Effector CD8-positive, alpha-beta T cell (primary cell): ENCODE measurements at places on chromosomes 3 and 15.

DNA sequence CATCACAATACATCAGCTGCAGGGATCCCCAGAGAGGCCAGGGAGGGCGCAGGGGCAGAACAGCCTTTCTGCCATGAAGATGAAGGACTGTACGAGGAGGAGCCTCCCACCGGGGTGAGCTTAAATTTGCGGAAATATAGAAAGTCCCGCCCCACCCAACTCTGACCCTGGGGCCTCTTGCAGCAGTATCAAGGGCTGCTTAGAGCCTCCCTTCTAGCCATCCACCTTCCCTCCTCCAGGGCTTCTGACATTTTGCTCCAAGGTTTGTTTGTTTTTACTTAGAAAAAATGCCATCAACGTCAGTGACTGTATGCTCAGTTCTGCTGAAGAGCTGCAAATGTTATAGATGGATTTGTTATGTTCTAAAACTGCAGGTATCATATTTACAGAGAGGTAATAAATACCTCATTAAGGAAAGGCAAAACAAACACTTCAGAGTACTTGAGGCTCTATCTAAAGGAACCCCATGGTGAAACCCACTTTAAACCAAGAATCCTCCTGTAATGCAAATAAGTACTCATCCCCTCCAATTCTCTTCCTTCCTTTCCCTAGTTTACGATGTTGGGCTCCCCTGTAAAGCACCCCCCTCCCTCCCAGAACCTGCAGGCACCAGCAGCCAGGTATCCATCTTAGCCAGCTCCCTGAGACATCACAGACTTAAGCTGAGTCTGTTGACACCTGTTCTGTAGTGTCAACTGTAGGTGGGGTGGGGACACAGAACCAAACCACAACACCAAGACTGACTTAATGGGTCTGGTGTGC, 30.5 kb downstream of the RFTN1 start:
- peak; percentile 6 for DNase-seq

GRCh38 chr3:172568701-172569100, 45.5 kb upstream of the TNFSF10 start:
- DNase-seq: no peak

- DNase-seq: no peak
Measured at GRCh38 chr3:38655708-38656300, 6.3 kb upstream of the SCN5A start.

DNA sequence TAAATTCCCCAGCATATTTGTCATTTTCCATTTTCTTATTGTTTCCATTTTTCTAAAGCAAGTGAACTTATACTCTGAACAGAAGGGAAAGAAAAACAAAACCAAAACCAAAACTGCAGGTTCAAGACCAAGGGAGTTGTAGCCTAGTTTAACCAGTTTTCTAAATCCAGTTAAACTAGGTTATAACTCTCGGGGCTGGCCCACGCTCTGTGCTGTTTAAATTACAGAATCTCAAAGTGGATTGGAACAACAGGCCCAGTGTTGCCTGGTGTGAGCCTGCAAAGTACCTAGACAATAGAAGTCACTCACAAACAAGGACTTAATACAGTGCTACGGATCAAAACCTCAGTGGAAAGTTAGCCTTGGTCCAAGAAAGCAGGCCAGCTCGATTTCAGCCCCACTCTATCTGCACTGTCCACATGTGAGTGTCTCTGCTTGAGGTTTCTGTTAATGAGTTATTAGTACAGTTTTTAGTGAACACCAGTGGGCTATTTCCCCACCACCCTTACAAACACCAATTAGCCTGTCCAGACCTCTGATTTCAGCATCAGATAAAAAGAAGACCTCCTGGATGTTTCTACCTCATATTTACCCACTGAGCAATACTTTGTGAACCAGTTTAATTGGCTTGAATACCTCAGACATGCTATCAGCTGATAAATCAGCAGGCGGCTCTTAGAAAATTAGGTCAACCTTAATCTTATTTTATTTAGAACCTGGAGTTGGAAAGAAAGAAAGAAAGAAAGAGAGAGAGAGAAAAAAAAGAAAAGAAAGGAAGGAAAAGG, 93.8 kb upstream of the PDZRN3 start:
- DNase-seq: no peak

GRCh38 chr3:10440684-10441083, 64.7 kb downstream of the ATP2B2 start:
- DNase-seq: no peak

- no peak for DNase-seq
Measured at GRCh38 chr3:133835418-133835743, 29.8 kb downstream of the SRPRB start.

DNA sequence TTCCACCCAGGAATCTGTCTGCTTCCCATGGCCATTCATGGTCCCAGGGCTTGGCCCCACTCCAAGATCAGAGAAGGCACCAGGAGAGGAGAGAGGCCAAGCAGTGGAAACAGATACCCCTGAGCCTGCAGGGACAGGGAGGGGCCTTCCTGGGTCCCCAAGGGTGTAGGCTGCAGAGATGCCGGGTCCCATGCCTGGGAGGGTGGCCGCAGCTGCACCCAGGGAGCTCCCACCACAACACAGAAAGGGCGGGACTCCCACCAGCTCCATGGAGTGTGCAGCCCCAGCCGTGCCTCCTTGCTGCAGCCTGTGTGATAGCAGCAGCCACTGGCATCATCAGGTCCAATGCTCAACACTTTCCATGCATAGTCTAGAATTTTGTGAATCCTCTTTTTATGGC, 331.5 kb downstream of the UACA start:
- DNase-seq: no peak

GRCh38 chr15:68154923-68155559, 50.1 kb downstream of the CALML4 start:
- DNase-seq: no peak

GRCh38 chr3:146577662-146578061, 27.5 kb downstream of the PLSCR5 start:
- DNase-seq: peak; percentile 0

DNA sequence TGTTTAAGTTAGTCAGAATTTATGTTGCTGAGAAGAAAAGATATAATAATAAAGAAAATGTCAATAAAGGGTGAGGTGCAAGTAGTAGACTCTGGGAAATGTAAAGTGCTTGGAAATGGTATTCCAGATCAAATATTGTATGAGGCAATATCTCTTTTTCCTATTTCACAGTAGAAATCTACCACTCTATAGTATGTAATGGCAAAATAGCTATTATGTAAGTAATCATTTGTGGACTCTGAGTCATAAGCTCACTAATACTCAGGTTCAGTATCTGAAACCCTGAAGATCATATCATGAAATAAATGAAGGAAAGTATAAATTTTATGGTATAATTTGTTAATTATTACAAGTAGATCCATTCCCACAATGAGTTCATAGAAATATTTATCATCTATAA, 322.1 kb downstream of the PYDC2 start:
- no peak for DNase-seq

GRCh38 chr15:58779554-58779953, 8.5 kb downstream of the MINDY2 start:
- DNase-seq: no peak

DNA sequence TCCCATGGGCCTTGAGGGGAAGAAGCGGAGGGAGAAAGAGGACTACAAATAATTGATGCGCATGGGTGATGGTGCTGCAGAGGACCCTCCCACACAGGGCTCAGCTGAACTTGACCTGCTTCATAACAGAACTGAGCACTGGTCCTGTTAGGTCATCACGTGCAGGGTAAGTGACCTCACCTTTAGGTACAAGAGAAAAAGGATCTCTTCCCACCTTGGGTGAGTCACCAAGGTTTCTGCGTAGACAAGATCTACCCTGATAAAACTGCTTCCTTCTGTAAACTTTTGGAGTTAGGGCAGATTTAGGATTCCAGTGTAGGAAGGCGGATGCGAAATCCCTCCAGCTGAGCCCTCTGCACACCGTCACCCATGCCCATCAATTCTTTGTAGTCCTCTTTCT, 67.1 kb downstream of the FEM1B start:
- no peak for DNase-seq

- no peak for DNase-seq
Measured at GRCh38 chr3:30477149-30477921, 129.1 kb upstream of the TGFBR2 start.

GRCh38 chr15:70643106-70643782, 120.1 kb downstream of the UACA start:
- no peak for DNase-seq

GRCh38 chr15:73325191-73325861, 43.4 kb downstream of the HCN4 start:
- DNase-seq: no peak

DNA sequence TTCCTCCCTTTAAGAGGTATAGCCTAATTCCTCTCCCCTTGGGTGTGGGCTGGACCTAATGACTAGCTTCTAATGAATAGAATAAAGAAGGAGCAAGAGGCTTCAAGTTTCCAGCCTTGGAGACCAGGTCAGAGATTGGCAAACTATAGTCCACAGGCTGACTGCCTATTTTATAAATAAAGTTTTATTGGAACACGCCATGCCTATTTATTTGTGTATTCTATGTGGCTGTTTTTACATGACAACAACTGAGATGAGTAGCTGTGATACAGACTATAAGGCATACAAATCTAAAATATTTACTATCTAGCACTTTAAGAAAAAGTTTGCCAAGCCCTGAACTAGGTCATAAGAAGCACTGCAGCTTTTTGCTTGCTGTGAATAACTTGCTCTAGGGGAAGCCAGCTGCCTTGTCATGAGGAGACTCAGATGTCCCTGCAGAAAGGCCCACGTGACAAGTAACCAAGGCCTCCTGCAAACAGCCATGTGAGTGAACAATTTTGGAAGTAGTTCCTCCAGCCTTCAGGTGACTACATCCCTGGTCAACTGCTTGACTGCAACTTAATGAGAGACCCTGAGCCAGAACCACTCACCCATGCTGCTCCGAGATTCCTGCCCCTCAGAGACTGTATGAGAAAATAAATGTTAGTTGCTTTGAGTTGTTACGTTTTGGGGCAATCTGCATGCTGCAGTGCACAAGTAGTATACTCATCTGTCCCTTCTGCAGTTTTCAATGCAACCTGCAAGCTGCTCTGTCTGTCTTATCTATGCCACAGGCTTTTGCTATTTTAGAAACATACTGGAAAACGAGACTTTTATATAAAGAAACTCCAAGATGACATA, 21.1 kb upstream of the MAP3K13 start:
- no peak for DNase-seq

DNA sequence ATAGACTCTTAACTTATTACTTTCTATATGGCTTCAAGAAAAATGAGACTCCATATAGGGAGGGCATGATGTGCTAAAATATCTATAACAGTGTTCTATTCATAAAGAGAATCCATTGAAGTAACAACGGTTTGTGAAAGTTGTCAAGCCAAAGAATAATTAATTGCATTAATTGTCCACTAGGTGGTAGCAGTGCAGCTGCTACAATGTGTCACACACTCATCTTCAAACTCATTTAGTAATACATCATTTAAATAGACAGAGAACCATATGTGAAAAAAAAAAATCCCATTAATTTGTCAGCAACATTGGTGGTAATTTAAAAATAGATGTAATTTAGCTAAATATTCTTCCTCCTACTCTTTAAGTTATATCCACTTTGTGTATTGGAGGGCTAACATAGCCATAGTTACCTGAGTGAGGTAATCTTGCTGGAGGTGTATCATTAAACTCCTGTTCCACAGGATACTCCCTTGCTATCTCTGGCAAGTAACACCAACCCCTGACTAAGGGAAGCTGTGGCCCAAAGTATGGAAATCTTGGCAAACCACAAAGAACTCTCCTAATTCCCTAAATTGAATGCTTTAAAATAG, 3.7 kb upstream of the CPA3 start:
- no peak for DNase-seq

DNA sequence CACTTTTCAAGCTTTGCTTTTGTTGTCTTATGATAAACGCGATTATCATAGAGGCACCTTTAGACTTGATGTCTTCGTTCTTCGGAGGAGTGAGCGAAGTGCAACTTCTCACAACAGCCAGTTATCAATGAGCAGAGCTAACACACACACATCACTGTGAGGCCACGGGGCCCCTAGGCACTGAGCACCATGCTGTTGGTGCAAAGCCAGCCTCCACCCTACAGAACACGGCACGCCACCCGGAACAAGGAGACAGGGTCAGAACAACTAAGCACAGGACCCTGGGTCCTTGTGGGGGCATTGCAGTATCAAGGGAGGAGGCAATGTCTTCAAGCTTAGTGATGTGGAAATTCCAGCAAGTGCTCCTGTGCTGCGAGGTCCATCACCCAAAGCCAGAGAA, 244.5 kb downstream of the OCA2 start:
- DNase-seq: no peak

DNA sequence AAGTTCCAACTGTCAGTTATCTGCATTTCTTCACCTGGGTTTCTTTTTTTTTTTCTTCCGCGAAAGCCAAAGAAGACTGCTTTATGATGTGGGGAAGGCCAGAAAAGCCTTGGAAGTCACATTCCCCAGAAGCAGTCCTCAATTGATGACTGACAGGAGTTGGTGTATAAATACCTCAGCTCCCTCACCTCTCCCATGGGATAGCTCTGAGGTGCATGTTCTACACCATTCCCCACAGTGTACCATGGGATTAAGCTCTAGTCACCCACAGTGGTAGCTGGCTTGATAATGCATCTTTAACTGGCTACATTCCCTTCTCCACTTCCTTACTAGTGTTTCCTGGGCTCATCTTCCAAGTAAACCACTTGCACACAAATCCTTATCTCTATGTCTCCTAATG, 30.5 kb downstream of the DPH3 start:
- no peak for DNase-seq

- no peak for DNase-seq
Measured at GRCh38 chr3:179164857-179165256, 16.7 kb downstream of the PIK3CA start.

- DNase-seq: no peak
Measured at GRCh38 chr15:66071160-66071920, 182.2 kb downstream of the MEGF11 start.

DNA sequence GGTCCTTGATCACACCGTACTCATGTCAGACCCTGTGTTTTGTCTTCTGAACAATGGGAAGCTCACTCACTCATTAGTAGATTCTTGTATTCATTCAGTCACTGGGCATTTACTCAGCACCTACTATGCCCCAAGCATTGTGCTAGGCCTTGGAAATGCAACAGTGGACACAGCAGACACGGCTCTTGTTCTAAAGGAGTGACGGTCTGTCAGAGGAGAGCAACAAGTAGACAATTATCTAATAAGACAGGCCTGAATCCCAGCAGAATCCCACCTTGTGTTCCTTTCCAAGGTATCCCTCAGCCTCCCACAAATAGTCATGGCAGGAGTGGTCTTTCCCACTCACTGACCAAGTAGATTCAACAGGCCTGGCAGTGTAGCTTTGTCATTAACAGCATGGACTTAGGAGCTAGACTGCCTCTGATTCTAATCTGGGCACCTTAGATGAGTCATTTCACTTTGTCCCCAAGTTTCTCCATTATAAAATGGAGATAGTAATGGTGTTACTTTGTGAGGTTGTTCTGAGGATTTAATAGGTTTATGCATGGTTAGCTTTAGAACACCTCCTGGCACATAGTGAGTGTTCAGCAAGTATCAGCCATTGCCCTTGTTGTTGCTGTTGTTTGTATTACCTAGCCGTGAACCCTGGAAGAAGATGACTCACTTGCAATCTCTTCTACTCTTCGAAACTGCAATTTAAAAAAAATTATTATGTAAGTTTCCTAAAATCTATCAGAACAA, 69.1 kb downstream of the SSUH2 start:
- no peak for DNase-seq

GRCh38 chr3:126050050-126050392, 33.9 kb downstream of the SLC41A3 start:
- DNase-seq: no peak

- no peak for DNase-seq
Measured at GRCh38 chr3:128508852-128509251, 15.9 kb upstream of the GATA2 start.
